Myocyte (in vitro differentiated cells): ENCODE measurements at places on chromosomes 6 and 20.

DNA sequence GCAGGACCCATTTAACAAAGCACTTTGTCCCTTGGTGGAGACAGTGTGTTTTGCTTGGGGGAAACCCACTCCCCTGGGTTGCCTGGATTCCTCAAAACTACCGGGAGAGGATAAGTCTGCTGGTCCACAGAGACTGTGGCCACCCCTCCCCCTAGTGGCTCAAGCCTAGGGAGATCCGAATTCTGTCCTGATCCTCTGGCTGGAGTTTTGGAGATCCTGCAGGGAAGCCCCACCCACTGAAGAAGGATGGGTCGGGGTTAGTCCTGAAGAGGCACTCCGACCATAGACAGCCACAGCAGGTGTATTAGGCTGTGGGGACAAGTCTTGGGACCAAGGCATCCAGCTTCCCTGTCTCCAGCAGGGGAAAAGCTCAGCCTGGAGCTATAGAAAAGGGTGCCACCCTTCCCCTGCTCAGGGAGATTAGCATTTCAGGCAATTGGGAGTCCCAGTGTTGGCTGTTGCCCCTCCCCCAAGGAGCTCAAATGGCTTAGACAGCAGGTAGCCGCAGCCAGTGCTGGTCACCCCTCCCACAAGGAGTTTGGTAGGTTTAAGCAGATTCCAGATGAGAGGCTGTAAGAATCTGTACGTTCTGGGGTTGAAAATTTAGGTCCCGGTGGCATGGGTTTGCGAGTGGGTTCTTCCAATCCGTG is 750.0 kb downstream of the TBC1D32 start:
- DNase-seq, result no peak

DNA sequence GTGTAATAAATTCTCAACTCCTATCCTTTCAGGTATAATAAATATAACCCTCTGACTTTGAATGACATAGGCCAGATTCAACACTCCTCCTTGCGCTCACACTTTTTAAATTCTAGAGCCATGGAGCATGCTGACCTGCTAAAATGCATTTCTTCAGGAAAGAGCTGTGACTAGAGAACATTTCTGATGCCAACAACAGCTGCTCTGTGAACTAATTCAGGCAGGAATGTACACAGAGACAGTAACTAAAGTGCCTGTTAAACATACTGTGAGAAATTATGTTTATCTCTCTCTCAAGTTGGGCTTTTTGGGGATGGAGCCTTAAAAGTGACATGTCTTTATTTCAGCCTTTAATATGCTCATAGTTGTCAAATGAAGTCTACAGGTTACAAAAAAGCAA is 8.3 kb downstream of the NHSL1 start:
- peak; percentile 54 for DNase-seq

DNA sequence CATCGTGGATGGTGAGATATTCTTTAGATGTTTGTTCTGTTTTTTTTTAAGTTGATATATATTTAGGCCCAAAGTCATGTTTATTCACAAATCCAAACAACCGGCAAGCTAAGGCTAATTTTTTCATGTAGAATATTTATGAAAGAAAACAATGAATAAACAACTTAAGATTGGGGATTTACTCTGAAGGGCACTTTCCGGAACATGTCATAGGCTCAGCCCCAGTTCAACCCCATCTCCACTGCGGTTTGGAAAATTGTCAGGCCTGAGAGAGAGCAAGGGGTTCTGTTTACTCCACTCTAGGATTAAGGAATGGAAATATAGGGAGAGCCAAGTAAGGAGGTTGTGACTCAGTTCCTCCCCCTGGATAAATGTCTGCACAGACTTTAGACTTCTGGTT is 18.3 kb downstream of the RPS6KA2 start:
- DNase-seq, result no peak

DNA sequence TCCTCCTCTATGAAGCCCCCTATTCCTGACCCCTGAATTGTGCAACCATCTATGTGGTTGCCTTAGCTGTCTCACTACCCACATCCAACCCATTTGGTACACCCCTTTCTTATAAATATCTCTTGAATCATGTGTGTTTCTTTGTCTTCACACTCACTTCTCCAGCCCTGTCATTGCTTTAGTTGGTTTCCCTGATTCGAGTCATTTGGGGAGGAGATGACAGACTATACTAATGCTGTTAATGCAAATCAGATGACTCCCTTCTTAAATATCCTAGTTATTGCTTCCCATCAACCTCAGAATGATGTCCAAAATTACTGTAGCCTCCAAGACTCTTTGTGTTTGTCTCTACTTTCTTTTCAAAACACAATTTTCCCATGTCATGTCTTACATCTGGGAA is 23.0 kb downstream of the SLC35D3 start:
- no peak for DNase-seq

DNA sequence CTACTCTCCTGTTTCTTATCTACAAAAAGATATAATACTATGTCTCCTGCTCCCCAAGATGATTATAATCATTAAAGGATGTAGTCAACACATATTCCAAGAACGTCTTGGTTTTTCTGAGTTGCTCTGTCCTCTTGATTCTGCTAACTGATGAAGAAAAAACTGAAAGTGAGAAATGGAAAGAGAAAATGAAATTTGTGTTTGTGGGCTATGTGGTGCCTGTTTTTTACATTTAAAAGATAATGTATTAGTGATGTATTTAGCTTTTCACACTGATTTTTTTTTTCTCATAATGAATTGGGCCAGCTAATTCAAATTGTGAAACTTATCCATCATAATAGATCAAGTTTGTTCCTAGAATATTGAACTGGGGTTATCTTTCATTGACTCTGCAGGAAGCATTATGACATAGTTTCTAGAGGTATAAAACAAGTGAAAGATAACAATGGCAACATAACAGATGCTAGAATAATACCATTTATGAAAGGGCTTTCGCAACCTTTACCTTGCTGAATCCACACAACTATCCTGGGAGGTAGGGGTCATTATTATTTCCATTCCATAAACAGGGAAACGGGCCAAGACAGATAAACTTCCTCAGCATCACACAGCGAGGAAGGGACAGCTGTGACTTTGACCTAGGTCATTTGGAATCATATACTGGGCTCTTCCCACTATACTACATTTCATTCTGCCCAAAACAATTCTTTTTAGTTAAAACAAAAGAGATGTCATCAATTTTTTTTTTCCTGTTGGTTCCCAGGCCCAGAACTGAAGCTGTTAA is 336.7 kb downstream of the GJA1 start:
- DNase-seq, result no peak

GRCh38 chr6:71194724-71195123 is 93.9 kb upstream of the OGFRL1 start:
- peak; percentile 55 for DNase-seq

DNA sequence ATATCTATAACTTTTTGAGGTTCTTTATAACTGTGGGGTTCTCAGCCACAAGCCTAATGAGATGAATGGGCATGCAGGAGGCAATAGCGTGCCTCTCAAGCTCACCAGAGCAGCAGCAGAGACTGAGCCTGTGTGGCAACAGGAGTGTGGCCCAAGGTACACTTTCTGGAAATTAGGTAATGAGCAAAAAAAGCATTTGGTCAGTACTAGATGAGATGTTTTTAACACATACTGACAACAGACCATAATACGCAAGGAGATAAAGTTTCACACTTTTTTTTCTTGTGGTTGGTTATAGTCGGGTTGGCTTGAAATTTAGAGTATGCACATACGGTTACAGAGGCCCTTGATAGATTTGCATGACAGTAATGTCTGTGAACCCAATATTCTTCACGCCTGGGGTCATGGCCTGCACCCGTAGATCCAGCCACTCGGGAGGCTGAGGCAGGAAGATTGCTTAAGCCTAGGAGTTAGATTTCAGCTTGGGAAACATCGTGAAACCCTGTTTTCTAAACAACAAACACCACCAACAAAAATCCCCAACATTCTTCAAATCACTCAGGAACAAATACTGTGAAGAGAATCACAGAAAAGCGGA is 300.1 kb downstream of the GMDS start:
- no peak for DNase-seq
